Endothelial cell of umbilical vein (primary cell): ENCODE measurements at places on chromosomes 4 and X. TPM values are rescaled to one million over a fixed set of nuclear protein-coding genes. Genes with fewer than 3 reads are reported as not detected.

- no peaks in the 10 kb centered on the region for H3K27me3 ChIP-seq
- no peak overlapping the region for H3K27ac ChIP-seq
- DNase-seq, result no peak
- no peak overlapping the region for H3K4me3 ChIP-seq
- H3K4me1 ChIP-seq, result no peaks in the 10 kb centered on the region
Measured at GRCh38 chrX:10949541-10949940, 161.6 kb upstream of the HCCS start.

Gene P2RY4
- 0.21 TPM in 1 of 2 replicates, not detected in the other for total RNA-seq

DNA sequence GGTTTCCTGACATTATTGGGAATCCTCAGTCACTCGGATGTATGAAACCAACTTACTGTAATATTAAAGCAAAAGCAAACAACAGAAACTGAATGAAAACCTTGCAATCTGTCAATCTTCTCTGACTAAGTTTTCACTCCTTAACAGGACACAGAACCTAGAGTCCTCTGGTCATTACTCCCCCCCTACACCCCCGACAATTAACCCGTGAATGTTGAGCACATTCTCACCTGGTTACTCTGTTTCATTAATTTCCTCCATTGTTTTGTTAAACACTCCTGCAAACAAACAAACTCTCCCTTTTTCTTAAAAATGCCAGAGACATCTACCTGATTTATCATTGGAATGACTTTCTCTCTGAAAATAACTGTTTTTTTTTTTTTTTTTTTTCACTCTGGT lies 469.0 kb upstream of the PRKX start:
- H3K27me3 ChIP-seq, result no peaks in the 10 kb centered on the region
- H3K27ac ChIP-seq, result no peak overlapping the region
- no peaks in the 10 kb centered on the region for H3K36me3 ChIP-seq
- DNase-seq, result no peak
- no peak overlapping the region for H3K4me3 ChIP-seq
- H3K4me1 ChIP-seq, result no peaks in the 10 kb centered on the region

Gene PARM1
- total RNA-seq, result not detected in 2 replicates

DNA sequence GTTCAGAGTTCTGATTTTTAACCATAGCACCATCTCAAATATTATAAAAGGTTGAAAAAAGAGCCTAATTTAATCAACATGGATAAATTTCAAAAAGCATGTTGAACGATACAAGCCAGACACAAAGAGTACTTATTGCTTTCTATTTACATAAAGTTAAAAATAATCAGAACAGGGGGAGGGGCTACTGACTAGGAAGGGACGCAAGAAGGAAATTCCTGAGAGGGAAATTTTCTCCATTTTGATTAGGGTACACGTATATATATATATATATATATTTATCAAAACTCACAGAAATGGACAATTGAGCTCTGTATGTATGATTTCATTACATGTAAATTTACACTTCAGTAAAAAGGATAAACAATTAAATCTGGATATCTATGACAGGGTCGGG lies 482 bp upstream of the MBTPS2 start:
- DNase-seq, result no peak
- no peaks in the 10 kb centered on the region for H3K36me3 ChIP-seq
- H3K27me3 ChIP-seq, result no peaks in the 10 kb centered on the region
- H3K27ac ChIP-seq, result peak overlapping the region; percentile 86

DNA sequence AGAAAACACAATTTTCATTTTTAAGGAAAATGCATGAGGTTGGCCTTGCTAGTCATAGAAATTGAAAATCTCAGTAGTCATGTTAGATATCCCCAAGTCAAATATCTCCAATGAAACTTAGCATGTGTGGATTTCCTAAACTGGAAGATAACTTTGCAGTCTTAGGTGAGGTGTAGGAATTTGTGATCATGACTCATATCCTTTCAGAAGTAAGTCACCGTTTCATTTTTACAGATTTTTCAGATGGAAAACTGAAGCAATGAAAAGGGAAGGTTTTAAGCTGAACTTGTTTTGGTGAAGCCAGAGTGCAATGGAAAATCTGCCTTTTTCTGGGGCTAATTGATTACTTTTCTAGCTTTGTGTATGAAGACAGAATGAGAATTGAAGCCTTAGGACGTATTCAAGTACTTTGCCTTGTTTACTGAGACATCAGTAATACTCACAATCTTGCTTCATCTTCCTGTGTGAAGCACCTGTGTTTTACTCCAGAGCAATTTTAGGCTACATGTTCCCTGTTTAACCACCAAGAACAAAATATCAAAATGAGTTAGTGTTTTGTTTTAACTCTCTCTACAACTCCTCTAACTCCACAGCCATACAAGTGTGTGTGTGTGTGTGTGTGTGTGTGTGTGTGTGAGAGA lies 1662.8 kb upstream of the ADGRL3 start:
- no peaks in the 10 kb centered on the region for H3K27me3 ChIP-seq
- DNase-seq, result no peak
- no peak overlapping the region for H3K4me3 ChIP-seq

DNA sequence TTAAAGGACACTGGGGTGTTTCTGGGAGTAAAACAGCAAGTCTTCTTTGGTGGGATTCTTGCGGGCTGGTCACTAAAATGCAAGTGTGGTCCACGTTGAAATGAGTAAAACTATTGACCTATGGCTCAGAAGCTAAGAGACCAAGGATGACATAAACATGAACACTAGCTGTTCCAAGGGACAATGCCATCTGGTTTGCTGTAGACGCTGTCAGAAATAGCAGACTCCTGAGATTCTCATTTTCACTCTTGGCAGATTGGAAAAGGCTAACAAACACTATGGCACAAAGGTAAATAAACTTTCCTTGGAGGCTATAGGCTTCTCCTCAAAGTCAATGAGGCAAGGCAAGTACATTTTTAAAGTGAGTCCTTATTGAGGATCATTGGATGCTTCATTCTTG lies 343.6 kb downstream of the KCNIP4 start:
- H3K27ac ChIP-seq, result no peak overlapping the region
- no peaks in the 10 kb centered on the region for H3K27me3 ChIP-seq
- H3K4me1 ChIP-seq, result no peaks in the 10 kb centered on the region
- H3K4me3 ChIP-seq, result no peak overlapping the region

Gene XK
- total RNA-seq, result 0.07 TPM in 1 of 2 replicates, not detected in the other

DNA sequence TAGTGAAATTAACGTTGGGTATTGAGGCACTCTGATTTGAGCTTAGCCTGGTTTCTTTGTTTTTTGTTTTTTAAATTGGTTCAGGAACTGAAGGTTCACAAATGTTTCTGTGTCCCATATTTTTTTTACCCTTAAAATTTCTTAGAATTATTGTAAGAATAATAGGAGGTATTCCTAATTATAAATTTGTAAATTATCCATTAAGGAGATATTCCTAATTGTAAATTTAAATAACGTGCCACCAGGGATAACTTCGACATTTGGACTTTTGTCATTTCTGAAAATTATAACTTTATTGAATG lies 1.2 kb downstream of the WWC2 start:
- H3K27me3 ChIP-seq, result no peaks in the 10 kb centered on the region
- H3K4me1 ChIP-seq, result peaks cover 21% of the 10 kb centered on the region
- peak overlapping the region; percentile 99 for H3K27ac ChIP-seq
- peak overlapping the region; percentile 84 for H3K4me3 ChIP-seq
- H3K36me3 ChIP-seq, result no peaks in the 10 kb centered on the region

DNA sequence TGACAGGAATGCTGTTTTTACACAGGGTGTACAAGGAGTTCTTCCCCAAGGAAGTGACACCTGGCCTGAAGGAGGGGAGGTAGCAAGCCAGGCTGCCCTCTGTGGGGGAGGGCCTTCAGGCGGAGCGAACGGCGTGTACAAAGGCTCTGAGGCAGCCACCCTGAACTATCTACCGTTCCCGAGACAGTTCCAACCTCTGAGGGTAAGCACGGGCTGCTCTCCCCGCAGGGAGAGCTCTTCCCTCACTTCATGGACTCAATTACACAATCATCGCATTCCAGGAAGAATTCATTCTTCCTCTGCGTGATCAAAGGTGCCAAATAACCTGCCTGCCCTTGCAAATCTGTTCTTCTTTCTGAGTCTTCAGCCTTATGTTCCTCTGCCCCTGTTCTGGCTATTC lies 4.8 kb downstream of the ELK1 start:
- H3K27me3 ChIP-seq, result no peaks in the 10 kb centered on the region
- no peak overlapping the region for H3K27ac ChIP-seq
- no peaks in the 10 kb centered on the region for H3K36me3 ChIP-seq
- H3K4me1 ChIP-seq, result peaks cover 9% of the 10 kb centered on the region
- no peak for DNase-seq

Gene NSD2
- total RNA-seq, result 152 and 171 TPM in 2 replicates

DNA sequence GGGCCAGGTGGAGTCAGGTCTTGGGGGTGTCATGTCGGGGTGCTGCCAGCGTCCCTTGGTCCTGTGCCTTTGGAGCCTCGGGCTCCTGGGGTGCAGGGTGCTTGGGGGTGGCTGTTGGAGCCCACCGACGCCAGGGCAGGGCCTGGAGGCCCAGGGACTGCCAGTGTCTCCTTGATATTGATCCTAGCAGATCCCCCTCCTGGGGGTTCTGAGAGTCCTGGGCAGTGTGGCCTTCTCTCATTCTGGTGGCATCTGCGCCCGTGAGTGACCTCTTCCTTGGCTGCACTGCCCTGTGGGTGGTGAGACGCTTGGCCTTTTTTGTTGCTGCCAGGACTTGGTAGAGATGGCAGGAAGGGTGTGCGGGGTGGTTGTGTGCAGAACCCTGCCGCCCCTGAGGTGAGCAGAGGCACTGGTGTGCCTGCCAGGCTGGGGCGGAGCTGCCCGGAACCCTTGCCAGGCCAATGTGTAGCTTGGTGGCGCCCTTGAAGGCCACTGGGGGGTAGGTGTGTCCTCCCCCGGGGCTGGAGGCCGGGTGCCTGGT lies 7.0 kb downstream of the NAT8L start:
- no peak overlapping the region for H3K4me3 ChIP-seq
- H3K27me3 ChIP-seq, result peaks cover 4% of the 10 kb centered on the region
- no peaks in the 10 kb centered on the region for H3K36me3 ChIP-seq
- no peak for DNase-seq

GRCh38 chrX:42694260-42694815 lies 83.6 kb downstream of the PPP1R2C start:
- no peaks in the 10 kb centered on the region for H3K36me3 ChIP-seq
- no peak overlapping the region for H3K4me3 ChIP-seq
- H3K27ac ChIP-seq, result no peak overlapping the region
- DNase-seq, result no peak
- H3K27me3 ChIP-seq, result no peaks in the 10 kb centered on the region

Gene MAGIX
- 0.48 and 0.77 TPM in 2 replicates for total RNA-seq

Gene ACOX3
- 25.6 and 26.3 TPM in 2 replicates for total RNA-seq

Gene ADH1A
- not detected in 2 replicates for total RNA-seq

Gene SHROOM2
- total RNA-seq, result 10.4 and 11.8 TPM in 2 replicates

Gene FAM193A
- 32.0 and 32.1 TPM in 2 replicates for total RNA-seq

Gene DKK2
- total RNA-seq, result 0.09 and 0.24 TPM in 2 replicates
